ENCODE measurements at places on chromosomes 11 and 22.

GRCh38 chr11:117900720-117901440, 24.4 kb upstream of the FXYD6 start:
- no peaks in the 10 kb centered on the region for H3K4me1 ChIP-seq
- no peak for DNase-seq
- H3K27ac ChIP-seq: no peak overlapping the region
- no peaks in the 10 kb centered on the region for H3K27me3 ChIP-seq
- no peaks in the 10 kb centered on the region for H3K36me3 ChIP-seq
- no peak overlapping the region for H3K4me3 ChIP-seq

DNA sequence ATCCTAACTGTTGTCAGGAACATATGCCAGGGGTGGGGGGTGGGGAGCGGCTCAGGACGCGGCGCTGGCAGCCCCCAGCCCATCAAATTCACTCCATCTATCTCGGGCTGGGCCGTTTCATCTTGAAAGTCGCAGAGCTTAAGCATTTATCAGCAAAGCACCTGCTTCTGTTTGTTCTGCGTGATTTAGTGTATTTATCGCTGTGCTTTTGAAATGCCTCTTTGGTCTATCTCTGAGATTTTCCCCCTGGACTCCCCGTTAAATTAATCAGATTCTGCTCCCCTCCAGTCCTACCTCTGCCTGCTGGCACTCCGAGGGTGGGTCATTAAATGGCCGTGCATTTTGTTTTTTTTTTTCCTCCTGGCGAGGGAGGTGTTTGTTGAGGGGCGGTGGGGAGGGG, 446.2 kb downstream of the TBC1D22A start:
- H3K4me1 ChIP-seq: no peaks in the 10 kb centered on the region
- no peaks in the 10 kb centered on the region for H3K27me3 ChIP-seq
- H3K36me3 ChIP-seq: no peaks in the 10 kb centered on the region
- DNase-seq: no peak
- H3K4me3 ChIP-seq: no peak overlapping the region

DNA sequence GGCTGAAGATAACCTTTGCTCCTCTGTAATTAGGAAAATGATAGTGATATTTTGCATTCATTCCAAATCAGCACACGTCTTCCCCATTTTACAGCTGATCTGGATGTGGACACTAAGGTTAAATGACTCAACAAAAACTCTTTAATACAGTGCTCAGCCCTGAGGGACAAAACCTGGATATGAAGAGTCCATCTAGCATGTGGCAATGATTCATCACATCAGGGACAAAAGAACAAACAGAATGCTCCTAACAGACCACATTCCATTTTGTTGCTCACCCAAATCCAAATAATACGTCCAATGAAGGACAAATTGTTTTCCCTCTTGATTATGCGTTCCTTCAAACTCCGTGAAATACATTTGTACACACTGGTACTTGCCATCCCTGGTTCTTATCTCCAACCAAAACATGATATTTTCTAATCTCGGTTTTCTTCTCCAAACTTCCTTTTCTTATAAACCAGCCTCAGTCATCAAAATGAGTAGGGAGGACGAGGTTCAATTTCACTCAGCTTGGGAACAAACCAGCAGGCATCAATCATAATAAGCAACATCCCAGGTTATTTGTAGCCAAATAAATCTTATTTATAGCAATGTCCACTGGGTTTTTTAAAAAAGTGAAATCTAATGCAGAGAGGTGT, 53.7 kb upstream of the MTMR2 start:
- no peaks in the 10 kb centered on the region for H3K27me3 ChIP-seq
- H3K36me3 ChIP-seq: no peaks in the 10 kb centered on the region
- H3K27ac ChIP-seq: no peak overlapping the region
- no peak overlapping the region for H3K4me3 ChIP-seq
- no peaks in the 10 kb centered on the region for H3K4me1 ChIP-seq

GRCh38 chr11:36455658-36456111, 54.4 kb downstream of the TRAF6 start:
- no peaks in the 10 kb centered on the region for H3K36me3 ChIP-seq
- peak; percentile 62 for DNase-seq
- no peaks in the 10 kb centered on the region for H3K4me1 ChIP-seq
- H3K4me3 ChIP-seq: no peak overlapping the region
- peak overlapping the region; percentile 9 for H3K27ac ChIP-seq
- H3K27me3 ChIP-seq: no peaks in the 10 kb centered on the region

DNA sequence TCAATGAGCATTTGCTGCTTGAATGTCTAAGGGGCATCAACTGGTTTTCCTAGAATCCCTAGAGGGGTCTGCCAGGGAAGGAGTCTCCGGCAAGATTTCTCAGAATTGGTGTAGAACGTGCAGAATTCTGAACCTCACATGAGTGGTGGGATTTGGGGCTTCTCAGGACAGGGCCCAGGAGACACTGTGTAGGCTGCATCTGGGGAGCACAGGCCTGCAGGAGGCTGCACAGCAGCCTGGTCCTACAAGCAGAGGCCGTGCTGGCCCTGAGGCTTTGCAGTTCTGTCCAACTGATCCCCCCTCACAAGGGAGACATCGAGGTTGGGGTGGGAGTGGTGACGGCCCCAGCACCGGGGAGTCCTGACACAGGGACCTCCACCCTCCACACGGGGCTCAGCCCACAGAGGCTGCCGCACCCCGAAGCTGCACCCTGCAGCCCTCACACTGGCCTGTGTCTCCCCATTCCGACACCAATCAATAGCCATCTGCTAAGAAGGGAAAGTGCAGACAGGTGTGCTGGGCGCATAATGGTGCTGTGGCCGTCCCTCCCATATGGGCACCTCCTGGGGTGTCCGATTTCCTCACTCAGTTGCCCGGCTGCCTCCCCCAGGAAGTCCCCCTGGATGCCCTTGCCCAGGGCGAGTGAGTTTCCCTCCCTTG, 688.1 kb downstream of the BRD1 start:
- H3K27ac ChIP-seq: no peak overlapping the region
- no peak for DNase-seq
- H3K27me3 ChIP-seq: no peaks in the 10 kb centered on the region
- H3K4me3 ChIP-seq: no peak overlapping the region
- no peaks in the 10 kb centered on the region for H3K4me1 ChIP-seq

DNA sequence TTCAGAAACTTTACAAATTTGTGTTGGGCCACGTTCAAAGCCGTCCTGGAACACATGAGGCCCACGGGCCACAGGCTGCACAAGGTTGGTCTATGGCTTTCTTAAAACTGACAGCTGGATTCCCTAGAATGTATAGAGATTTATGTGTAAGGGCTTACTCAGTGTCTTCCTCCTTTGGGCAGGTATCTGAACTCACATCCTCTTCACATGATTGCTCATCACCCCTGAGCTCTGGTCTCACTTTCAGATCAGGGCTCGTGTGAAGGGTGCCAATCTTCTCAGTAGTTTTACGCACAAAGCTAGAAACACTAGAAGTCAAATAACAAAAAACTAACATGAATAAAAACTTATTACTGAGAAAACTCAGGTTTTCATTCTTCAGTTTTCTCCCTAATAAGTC, 27.1 kb downstream of the HPS5 start:
- no peaks in the 10 kb centered on the region for H3K4me1 ChIP-seq
- DNase-seq: no peak
- no peak overlapping the region for H3K4me3 ChIP-seq
- H3K27me3 ChIP-seq: no peaks in the 10 kb centered on the region
- peaks cover 4% of the 10 kb centered on the region for H3K36me3 ChIP-seq

- peaks cover 38% of the 10 kb centered on the region for H3K27me3 ChIP-seq
- peak; percentile 36 for DNase-seq
- no peak overlapping the region for H3K27ac ChIP-seq
- H3K36me3 ChIP-seq: no peaks in the 10 kb centered on the region
- peaks cover 14% of the 10 kb centered on the region for H3K4me1 ChIP-seq
Measured at GRCh38 chr11:128902515-128903066, 11.4 kb downstream of the KCNJ5 start.

GRCh38 chr11:75105462-75105925, 8.8 kb upstream of the OR2AT4 start:
- no peaks in the 10 kb centered on the region for H3K4me1 ChIP-seq
- no peak overlapping the region for H3K4me3 ChIP-seq
- no peak overlapping the region for H3K27ac ChIP-seq
- DNase-seq: peak; percentile 89
- H3K27me3 ChIP-seq: no peaks in the 10 kb centered on the region

DNA sequence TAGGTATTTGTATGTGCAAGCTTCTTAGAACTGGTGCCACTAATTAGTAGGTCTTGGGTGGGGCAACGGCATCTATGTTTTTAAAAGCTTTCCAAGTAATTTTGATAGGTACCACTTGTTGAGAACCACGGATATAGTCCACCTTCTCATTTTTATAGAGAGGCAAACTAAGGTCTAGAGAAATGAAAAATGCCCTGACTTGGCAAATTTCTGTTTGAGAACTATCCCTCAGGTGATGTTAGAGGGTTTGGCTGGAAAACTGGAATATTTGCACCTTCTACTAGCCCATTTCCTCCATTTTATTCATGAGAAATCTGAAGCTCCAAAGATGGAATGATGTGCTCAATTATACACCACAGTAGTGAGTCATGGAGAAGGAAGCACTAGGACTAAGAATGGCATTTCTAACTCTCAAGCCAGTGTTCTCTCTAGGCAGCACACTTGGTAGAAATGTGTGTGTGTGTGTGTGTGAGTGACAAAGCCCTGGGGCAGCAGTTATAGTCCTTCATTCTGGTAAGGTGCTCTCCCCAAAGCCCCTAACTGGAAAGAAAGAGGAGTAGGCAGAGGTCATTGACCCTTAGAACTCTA, 1.8 kb upstream of the TMEM86A start:
- H3K27me3 ChIP-seq: peaks cover 2% of the 10 kb centered on the region
- H3K4me1 ChIP-seq: peaks cover 2% of the 10 kb centered on the region
- no peak for DNase-seq
- H3K36me3 ChIP-seq: no peaks in the 10 kb centered on the region

- H3K27me3 ChIP-seq: peaks cover 3% of the 10 kb centered on the region
- H3K4me1 ChIP-seq: peaks cover 11% of the 10 kb centered on the region
- no peak overlapping the region for H3K4me3 ChIP-seq
- H3K36me3 ChIP-seq: no peaks in the 10 kb centered on the region
- no peak overlapping the region for H3K27ac ChIP-seq
Measured at GRCh38 chr11:118615282-118615975, 8.0 kb downstream of the PHLDB1 start.

GRCh38 chr22:19143967-19144400, 467 bp downstream of the ESS2 start:
- peaks cover 1% of the 10 kb centered on the region for H3K36me3 ChIP-seq
- H3K27me3 ChIP-seq: peaks cover 14% of the 10 kb centered on the region
- no peak for DNase-seq

DNA sequence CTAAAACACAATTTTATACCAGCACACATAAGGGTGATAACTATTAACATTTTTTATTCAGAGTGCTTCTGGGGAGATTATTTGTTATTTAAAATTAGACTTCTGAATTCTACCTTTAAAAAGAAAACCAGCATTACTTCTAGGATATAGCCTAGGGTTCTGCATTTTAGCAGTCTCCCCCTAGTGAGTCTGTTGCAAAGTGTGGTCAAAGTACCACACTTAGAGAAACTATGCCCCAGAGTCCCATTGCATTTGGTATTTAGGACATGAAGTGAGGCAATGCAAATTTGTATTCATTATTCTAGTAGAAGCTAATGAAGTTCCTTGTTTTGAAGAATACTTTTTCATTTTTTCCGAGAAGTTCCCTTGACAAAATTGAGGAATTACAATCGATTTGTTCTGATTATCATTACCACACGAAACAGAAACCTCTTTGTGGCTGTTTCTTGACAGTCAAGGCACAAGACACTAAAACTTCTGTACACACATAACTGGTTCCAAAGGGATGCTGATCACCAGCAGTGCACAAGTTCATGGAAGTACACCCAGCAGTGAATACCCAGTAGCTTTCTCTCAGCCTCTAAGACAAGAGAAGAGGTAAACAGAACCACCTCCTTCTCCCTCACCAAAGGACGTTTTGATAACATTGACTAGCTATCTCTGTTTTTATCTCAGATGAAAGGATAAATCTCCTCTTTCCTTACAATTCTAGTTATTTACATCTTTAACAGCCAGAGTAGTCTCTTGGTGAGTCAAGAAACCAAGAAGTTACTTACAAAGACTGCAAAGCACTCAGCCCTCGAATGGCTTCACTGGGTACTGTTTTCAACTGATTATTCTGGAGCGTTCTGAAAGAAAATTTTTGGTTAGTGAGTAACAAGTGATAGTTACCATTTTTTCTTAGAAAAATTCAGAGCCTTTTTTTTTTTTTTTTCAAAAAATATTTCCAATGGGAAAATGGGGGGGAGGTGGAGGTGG, 27.6 kb upstream of the CCDC34 start:
- peaks cover 14% of the 10 kb centered on the region for H3K4me1 ChIP-seq
- no peaks in the 10 kb centered on the region for H3K27me3 ChIP-seq

- no peak overlapping the region for H3K4me3 ChIP-seq
- no peaks in the 10 kb centered on the region for H3K27me3 ChIP-seq
- no peaks in the 10 kb centered on the region for H3K36me3 ChIP-seq
- H3K4me1 ChIP-seq: no peaks in the 10 kb centered on the region
Measured at GRCh38 chr22:44245438-44245837, 64.7 kb downstream of the PARVG start.

DNA sequence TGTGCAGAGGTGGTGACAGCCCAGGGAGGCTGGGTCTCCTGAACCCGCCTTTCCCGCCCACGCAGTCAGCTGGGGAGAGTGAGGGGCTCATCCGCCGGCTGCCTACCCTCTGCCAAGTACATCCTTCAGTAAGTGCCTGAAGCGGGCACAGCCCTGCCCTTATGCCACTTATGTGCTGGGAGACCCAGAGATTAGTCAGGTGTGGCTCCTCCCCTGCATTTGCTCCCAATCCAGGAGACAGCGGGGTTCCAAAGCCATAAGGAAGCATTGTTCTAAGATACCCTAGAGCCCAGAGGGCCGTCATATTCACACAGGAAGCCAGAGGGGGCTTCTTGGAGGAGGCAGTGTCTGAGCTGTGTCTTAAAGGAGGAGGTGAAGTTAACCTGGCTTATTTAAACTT, 5.8 kb upstream of the PPP6R3 start:
- no peaks in the 10 kb centered on the region for H3K36me3 ChIP-seq
- H3K4me1 ChIP-seq: peaks cover 9% of the 10 kb centered on the region
- H3K27ac ChIP-seq: no peak overlapping the region
- no peak overlapping the region for H3K4me3 ChIP-seq
- H3K27me3 ChIP-seq: no peaks in the 10 kb centered on the region

GRCh38 chr11:113304916-113305315, 9.5 kb upstream of the TTC12 start:
- no peak overlapping the region for H3K4me3 ChIP-seq
- no peak for DNase-seq
- no peaks in the 10 kb centered on the region for H3K36me3 ChIP-seq
- no peaks in the 10 kb centered on the region for H3K4me1 ChIP-seq
- H3K27ac ChIP-seq: no peak overlapping the region

- H3K4me3 ChIP-seq: no peak overlapping the region
- no peaks in the 10 kb centered on the region for H3K27me3 ChIP-seq
- DNase-seq: no peak
- H3K36me3 ChIP-seq: no peaks in the 10 kb centered on the region
- H3K4me1 ChIP-seq: no peaks in the 10 kb centered on the region
Measured at GRCh38 chr11:74507582-74507981, 14.1 kb upstream of the LIPT2 start.

DNA sequence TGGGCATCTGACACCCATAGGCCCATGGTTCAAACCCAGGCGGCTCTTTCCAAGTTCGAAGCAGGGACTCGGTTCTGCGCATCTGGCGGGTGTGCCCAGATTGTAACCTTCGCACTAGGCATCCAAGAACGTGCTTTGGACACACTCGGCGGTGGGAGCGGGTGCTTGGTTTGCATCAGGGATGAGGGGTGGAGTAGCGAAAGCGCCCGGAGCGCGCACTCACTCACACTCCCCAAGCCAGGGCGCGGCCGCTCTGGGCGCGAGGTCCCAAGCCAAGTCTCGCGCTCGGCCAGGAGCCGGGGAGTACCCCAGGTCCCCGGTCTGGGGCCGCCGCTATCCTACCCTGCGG, 243 bp upstream of the SYT9 start:
- peaks cover 12% of the 10 kb centered on the region for H3K27me3 ChIP-seq
- H3K27ac ChIP-seq: no peak overlapping the region
- DNase-seq: no peak
- no peak overlapping the region for H3K4me3 ChIP-seq

All from mesendoderm (in vitro differentiated cells).